ENCODE measurements at places on chromosomes 12 and 14. TPM values are rescaled to one million over a fixed set of nuclear protein-coding genes. Genes with fewer than 3 reads are reported as not detected.

The ENDOU gene
- not detected for total RNA-seq

The MYF6 gene
- not detected for total RNA-seq

The PYGL gene
- total RNA-seq = 57.3 TPM

The GDF11 gene
- 7.9 TPM for total RNA-seq

The LRRC10 gene
- total RNA-seq = not detected

The ATG14 gene
- 8.6 TPM for total RNA-seq

The LRRK2 gene
- 1.9 TPM for total RNA-seq

The PTGER2 gene
- 3.2 TPM for total RNA-seq

The MYH6 gene
- total RNA-seq = not detected

The RND1 gene
- 0.17 TPM for total RNA-seq

The CRACR2A gene
- 3.2 TPM for total RNA-seq

The ERG28 gene
- 14.1 TPM for total RNA-seq

The RASSF8 gene
- total RNA-seq = 31.2 TPM

The RNASE3 gene
- not detected for total RNA-seq

The PROX2 gene
- not detected for total RNA-seq

The CLEC1B gene
- not detected for total RNA-seq

The SLIRP gene
- total RNA-seq = 76.8 TPM

The CALM1 gene
- total RNA-seq = 269 TPM

The SMIM41 gene
- 2.0 TPM for total RNA-seq

The PSME1 gene
- 162 TPM for total RNA-seq

The NFKBIA gene
- 91.8 TPM for total RNA-seq

The ANHX gene
- total RNA-seq = not detected

The FOXN3 gene
- 44.1 TPM for total RNA-seq

The PLA2G1B gene
- not detected for total RNA-seq

The ARHGEF25 gene
- 10.8 TPM for total RNA-seq

The NXPH4 gene
- 14.1 TPM for total RNA-seq

The SYCP3 gene
- not detected for total RNA-seq

The TRMT61A gene
- 12.1 TPM for total RNA-seq

The GZMB gene
- total RNA-seq = not detected

The SERPINA12 gene
- not detected for total RNA-seq

The CLEC4A gene
- total RNA-seq = not detected

The TAPBPL gene
- 10.9 TPM for total RNA-seq

The ZC2HC1C gene
- 2.5 TPM for total RNA-seq
